Activated naive CD4-positive, alpha-beta T cell (primary cell): ENCODE measurements at places on chromosomes 4 and X.

- no peak for DNase-seq
These were observed 206.5 kb downstream of the ENOX2 start for GRCh38 chrX:130696542-130696941.

DNA sequence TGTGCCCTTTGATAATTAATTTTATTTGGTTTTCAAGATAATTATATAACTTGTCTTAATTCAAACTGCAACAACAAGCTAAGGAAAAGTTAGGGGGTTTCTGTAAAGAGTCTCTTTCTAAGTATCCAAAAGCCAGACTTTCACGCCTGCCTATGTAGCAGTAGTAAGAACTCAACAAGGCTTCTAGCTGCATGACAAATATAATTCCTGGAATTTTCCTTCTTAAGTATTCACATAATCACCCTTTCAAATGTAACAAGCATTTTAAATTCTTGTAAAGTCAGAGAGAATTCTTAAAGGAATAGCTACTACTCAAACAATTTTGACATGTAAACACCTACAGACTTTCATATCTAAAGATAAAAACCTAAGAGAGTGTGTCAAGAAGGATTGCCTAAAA lies 189.7 kb upstream of the NDST3 start:
- DNase-seq = no peak

DNA sequence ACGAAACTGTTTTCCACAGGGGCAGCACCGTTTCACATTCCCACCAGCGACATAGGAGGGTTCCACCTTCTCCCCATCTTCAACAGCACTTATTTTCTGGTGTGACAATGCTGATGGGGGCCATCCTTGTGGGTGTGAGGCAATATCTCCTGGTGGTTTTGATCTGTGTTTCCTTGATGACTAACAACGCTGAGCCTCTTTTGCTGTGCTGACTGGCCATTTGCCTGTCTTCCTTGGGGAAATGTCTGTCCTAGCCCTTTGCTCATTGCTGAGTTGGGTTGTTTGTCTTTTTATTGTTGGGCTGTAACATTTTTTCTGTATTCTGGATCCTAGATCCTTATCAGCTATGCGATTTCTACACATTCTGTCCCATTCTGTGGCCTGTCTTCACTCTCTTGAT lies 33.7 kb downstream of the ATP2B3 start:
- no peak for DNase-seq

DNA sequence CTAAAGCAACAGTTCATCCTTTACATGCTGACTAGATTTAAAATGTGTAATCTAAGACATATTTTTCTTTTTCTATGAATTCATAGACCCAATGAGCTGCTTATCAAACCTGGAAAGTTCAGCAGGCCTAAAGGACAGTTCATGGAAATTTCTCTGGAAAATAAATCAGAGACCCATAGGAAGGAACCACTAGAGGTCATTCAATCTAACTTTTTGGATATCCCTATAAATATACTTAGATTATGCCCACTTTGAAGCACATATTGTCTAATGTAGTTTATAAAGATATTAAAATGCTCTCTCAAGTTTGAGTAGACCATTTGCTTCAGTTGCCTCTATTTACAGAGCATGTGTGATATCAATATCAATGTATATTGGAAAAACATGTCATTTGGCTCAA lies 473.0 kb downstream of the FAT4 start:
- no peak for DNase-seq

DNA sequence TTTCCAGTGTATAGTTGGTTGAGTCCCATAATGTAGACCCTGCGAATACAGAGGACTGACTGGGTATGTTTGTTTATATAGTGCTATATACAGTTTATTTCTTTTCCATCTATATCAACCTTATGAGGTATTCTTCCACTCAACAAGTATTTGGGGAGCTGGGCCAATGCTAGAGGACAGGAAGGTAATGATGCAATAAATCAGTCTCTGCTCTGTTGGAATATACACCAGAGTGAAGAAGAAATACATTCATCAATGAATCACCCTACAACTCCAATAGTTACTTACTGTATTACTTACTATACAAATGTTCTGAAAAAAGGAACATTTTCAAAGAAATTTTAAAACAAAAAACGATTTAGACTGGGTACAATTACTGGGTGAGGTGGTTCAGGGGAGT lies 2.1 kb upstream of the ARSJ start:
- DNase-seq = no peak

DNA sequence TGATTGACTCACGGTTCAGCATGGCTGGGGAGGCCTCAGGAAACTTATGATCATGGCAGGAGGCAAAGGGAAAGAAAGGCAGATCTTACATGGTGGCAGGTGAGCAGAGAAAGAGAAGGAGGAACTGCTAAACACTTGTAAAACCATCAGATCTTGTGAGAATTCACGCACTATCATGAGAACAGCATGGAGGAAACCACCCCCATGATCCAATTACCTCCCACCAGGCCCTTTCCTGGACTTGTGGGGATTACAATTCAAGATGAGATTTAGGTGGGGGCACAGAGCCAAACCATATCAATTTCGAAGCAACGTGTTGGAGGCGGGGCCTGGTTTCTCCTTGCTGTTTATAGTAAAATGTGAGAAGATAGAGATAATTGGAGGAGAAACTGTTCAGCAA lies 167.4 kb downstream of the GABRB1 start:
- no peak for DNase-seq

- no peak for DNase-seq
These were observed 122.0 kb downstream of the PCDH7 start for GRCh38 chr4:30842142-30842541.

DNA sequence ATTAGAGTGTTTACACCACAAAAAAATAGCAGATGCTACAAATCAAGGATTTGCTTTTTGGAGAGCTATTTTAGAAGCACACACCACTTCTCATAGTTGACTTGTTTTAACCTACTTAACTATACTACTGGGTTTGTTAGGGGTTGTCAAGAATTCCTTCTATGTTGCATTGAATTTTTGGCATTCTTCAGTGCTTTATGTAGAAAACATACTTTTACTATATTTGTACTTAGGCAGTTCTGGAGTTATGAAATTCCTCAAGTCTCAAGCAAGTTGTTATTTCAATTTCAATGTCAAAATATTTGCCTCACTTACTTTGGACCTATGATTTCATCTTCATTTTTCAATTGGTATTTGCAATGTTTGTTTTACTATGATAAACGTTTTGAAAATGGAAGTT lies 449.6 kb downstream of the GLUD2 start:
- DNase-seq = no peak

DNA sequence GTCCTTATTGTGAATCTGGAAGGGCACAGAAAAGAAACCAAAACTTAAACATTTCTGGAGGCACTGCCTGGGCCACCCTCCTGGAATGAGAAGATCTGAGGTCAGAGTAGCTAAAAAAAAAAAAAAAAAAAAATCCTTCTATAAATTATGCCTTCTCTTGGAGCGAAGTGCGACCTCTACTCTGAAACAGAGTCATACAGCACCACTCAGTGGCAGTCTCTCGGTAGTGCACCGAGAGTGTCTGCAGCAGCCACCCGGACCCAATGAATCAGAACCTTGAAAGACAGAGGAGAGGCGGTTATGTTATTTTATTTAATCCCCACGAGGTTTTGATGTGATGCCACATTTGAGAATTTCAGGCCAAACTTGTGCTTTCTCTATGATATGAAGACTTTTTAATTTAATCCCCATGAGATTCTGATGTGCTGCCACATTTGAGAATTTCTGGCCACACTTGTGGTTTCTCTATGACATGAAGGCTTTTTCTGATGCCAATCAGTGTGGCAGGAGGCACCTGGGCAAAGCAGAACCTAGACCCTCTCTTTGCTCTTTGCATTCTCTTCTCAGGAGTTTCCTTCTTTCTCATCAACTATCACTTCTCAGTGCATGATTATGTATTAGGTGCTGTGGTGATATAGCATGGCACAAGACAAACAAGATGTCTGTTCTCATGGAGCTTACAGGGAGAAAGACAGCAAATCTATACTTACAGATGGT lies 5.6 kb upstream of the CT47C1 start:
- DNase-seq = no peak

- DNase-seq = no peak
These were observed 8.6 kb downstream of the SPATA4 start for GRCh38 chr4:176186671-176187395.

- DNase-seq = no peak
These were observed 154.2 kb downstream of the SNCA start for GRCh38 chr4:89682808-89683207.

- DNase-seq = peak; percentile 14
These were observed 5.0 kb upstream of the TSPAN5 start for GRCh38 chr4:98663226-98664006.

DNA sequence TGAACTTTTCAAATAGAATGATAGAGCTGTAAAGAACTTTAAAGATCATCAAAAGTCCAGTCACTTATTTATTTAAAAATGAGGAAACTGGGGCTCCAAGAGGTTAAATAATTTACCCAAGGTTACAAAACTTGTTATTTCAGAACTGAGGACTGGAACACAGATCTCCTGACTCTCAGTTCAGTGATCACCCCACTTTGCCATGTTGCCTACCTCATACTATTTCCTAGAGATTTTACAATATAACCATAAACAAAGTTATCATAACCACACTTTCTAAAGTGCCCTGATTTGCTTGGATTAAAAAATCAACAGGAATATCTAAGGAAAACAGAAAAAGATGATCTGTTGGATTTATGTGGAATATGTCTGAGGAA lies 7.4 kb upstream of the ACSL4 start:
- no peak for DNase-seq

DNA sequence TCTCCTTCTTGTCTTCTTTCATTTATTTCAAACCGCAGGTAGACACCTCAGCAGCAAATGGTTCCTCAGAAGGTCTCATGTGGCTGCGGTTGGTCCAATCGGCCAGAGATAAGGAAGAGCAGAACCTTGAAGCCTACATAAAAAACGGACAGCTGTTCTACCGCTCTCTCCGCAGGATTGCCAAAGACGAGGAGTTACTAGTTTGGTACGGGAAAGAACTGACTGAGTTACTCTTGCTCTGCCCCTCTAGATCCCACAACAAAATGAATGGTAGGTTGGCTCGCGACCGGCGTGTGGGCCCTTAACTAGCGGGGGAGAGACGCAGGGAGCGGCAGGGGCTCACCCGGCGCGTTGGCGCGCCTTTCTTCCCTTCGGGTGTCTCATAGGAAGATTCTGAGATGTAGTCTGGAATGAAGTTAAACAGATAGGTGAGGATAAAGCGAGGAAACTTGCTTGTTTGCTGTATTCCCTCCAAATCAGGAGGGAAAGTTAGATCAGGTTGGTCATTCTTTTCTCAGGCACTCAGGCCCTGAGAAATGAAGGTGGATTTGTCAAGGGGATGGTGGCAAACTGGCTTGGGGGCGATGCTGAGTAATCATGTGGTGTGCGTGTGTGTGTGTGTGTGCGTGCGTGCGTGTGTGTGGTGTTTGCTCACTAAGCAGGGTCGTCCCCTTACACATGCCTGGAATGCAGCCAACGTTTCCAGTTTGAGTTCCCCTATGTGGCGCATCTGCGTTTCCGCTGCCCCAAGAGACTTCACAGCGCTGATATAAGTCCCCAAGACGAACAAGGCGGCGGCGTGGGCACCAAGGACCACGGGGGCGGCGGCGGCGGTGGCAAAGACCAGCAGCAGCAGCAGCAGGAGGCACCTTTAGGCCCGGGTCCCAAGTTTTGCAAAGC lies 4.2 kb downstream of the PRDM8 start:
- peak; percentile 52 for DNase-seq

GRCh38 chrX:9662148-9662547 lies 103.5 kb downstream of the GPR143 start:
- no peak for DNase-seq

GRCh38 chr4:82123934-82124333 lies 249.9 kb downstream of the HNRNPD start:
- no peak for DNase-seq

GRCh38 chrX:14673764-14674163 lies 144.4 kb downstream of the GLRA2 start:
- DNase-seq = no peak

DNA sequence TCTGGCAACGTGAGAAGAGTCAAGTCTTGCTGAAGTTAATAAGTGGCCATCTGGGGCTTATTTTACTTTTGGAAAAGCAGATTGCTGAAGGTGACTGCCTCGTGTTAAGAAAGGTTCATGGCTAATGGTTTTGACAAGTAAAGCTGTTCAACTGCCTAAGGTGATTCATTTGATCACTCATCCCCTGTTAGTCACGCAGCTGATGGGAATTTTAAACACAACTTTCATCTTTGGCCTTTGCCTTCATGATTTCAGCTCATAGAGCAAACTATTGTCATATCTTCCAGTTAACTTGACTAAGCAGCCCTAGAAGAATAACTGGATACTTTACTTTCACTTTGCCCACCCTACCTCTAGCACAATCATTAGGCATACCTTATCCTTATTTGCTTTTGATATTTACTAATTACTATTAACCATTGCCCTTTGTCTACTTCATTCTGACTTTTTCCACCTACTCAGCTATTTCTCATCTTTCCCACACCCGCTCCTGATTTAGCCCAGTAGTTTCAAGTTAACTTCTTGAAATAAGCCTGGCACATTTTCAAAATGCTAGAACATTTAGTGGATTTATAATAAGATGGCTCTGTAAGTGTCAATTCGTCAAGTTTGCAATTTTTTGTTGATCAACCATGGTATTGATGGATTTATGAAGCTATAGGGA lies 170.6 kb upstream of the S100G start:
- DNase-seq = no peak

GRCh38 chr4:161273607-161274006 lies 890.2 kb downstream of the FSTL5 start:
- no peak for DNase-seq

DNA sequence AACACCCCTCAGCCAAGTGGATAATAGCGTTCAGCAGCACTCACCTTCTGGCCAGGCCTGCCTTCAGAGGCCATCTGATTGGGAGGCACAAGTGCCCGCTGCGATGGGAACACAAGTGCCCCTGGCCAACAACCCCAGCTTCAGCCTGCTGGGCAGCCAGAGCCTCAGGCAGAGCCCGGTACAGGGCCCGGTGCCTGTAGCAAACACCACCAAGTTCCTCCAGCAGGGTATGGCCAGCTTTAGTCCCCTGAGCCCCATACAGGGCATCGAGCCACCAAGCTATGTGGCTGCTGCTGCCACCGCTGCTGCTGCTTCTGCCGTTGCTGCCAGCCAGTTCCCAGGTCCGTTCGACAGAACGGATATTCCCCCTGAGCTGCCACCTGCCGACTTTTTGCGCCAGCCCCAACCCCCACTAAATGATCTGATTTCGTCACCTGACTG lies 55.9 kb upstream of the MTM1 start:
- no peak for DNase-seq

DNA sequence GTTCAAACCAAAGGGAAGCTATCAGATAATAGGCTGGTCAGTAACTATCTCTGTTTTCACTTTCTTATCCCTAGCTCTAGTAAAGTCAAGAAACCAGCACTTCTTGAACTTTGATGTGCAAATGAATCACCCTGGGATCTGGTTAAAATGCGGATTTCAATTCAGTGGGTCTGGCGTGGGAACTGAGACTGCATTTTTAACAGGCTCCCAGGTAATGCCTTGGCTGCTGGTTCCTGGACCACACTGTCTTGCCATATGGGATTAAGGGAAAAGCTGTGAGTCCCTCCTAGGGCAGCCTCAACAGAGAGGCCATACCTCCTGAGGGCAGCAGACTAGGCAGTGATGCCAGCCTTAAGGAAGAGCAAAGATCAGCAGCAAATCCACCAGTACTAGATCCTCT lies 1.7 kb downstream of the RNF175 start:
- DNase-seq = no peak
